ENCODE measurements at places on chromosomes 11 and 22.

DNA sequence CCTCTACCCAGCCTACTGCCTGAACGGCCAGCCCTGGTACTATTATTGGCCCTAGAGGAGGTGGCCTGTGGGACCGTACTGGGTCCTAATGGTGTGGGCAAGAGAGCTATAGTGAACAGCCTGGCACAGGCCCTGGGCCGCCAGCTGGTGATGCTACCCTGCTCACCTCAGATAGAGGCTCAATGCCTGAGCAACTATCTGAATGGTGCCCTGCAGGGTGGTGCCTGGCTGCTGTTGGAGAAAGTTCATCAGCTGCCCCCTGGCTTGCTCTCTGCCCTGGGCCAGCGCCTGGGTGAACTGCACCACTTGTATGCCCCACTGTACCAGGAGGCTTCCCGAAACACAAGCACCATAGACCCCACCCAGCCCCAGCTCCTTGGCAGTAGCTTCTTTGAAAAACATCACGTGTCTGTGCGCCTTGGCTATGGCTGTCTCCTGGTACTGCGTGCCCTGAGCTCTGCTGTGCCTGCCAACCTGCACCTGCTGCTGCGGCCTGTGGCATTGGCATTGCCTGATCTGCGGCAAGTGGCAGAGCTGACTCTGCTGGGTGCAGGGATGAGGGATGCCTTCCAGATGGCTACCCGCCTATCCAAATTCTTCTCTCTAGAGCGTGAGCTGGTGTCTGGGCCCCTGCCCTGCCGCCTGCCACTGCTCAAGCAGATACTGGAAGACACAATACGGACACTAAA is 49.0 kb downstream of the DNHD1 start:
- DNase-seq, result no peak

DNA sequence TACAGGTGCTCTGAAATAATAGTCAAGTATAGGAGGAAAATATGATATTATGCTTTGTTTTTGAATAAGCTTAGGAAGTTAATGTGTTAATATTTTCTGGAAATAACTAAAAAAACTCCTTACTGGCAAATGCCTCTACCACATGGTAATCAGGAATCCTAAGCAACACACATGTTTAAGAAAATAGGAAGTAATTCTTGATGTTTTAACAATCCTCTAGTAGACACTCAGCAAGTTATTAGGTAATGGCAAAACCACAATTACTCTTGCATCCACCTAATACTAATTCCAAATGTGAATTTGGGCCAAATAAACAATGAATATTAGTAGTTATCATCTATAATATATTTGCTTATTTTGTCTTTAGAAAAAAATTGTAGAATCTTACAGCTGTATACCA is 53.6 kb downstream of the SLC35F2 start:
- DNase-seq, result no peak

GRCh38 chr11:313787-314553 is at the start of gene IFITM1:
IFITM1 (plus strand) TSS chr11:314040; CDS start chr11:314171, 131 bp downstream.
- no peak for DNase-seq

GRCh38 chr11:32374261-32374711 is 61.1 kb downstream of the WT1 start:
- no peak for DNase-seq

DNA sequence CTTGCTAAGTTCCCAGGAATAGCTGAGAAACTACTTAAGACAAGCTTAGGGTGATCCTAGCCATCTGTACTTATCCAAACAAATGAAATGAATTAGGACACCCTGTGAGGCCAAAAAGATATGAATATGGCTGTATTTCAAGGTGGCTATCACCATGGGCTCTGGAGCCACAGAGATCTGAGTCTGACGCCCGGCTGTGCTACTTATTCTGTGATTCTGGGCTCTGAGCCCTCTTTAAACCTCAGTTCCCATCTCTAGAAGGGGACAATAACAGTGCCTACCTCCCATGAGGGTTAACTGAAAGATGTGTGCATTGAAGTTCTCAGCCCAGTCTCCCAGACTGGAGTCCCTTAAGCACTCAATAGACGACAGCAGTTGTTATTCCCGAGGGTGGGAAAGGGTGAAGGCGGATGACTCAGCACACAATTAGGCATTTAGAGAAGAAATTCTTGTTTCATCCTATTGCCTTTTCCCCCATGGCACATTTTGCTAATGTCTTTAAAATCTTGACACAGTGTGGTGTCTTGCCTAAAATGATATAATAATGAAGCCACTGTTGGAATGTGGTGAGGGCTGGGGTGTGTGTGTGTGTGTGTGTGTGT is 132.5 kb downstream of the ADAMTS15 start:
- DNase-seq, result no peak

- no peak for DNase-seq
Measured at GRCh38 chr22:38141217-38141973, 30.9 kb upstream of the BAIAP2L2 start.

DNA sequence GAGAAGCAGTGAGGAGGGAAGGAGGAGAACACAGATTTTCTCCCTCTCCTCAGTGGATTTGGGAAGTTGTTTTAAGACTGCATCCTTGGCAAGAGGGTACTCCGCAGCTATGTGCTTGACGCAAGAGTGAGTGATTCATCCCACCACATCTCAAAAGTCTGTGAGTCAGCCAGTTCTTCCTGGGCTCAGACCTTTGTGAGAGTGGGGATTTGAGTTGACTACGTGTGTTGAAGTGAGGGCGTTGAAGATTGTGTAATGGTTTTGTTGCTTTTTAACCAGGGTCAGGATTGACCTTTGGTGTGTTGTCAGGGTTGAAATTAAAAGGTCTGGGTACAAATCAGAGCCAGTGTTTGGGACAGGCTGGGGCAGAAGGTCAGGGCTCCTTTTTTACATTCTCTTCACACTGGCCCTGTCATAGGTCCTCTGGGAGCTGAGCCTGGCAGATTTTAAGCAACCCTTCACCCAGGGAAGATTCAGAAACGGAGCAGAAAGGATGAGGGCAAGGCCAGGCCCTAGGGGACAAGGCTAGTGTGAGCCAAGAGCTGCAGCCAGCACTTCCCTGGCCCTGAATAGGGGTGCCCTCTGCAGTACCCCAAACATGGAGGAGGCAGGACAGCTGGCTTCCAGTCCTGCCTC is 4.2 kb upstream of the C11orf86 start:
- peak; percentile 86 for DNase-seq

DNA sequence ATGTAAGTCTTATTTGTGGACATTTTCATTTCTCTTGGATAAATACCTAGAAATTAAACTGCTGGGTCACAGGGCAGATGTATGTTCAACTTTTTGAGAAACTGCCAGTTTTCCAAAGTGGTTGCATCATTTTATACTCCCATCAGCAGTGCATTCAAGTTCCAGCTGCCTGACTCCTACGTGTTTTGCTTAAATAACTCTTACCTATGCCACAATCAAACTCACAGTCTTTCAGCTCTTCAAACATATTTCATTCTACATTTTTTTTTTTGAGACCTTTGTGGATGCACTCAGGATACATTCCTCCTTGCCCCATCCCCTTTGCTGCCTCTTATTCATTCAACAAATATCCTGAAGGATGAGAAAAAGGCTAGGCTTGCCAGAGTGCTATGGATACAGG is 9.2 kb downstream of the TCF20 start:
- DNase-seq, result no peak

GRCh38 chr22:28052825-28053269 is 133.8 kb upstream of the PITPNB start:
- no peak for DNase-seq
